ENCODE measurements at places on chromosomes 3 and 15. TPM values are rescaled to one million over a fixed set of nuclear protein-coding genes. Genes with fewer than 3 reads are reported as not detected.

SLC22A13 gene
- 0.29 TPM for total RNA-seq

DNA sequence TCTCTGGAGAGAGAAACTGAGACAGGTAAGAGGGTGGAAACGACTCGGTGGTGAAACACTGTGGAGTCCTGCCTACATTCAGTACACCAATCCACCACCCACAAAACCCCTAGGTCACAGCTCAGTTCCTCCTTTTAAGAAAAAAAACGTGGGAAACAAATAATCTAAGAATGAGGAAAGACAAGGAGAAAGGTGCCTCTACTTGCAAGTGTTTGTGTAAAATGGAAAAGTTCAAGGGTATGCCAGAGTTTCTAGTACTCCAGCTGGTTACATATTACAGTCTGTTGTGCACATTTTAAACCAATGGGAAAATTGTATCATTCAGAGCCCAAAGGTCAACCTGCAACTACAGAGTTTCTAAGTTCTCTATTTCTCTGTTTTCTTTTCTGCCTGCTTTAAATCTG is 32.2 kb downstream of the HGD start:
- DNase-seq: no peak

GRCh38 chr3:147269907-147270306 is 136.4 kb downstream of the ZIC4 start:
- DNase-seq: no peak

DNA sequence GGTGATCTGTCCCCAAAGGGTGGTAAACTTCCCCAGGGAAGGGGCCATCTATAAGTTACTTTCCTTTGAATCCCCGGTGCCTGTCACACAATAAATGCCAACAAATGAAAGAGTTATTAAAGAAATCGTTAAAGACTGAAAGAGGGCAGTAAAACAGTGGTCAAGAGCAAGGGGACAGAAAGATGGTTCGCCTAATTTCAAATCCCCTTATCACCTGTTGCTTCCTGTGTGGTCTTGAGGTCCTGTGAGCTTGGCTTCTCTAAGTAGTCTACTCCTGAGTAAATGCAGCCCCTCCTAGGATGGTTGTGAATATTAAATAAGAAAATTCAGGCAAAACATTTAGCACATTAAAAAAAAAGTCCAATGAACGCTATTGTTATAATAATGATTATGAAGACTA is 225.7 kb upstream of the ADAMTS9 start:
- DNase-seq: no peak

PTPN9 gene
- total RNA-seq: 20.3 TPM

- DNase-seq: no peak
These were observed 230.9 kb upstream of the UBE2E1 start for GRCh38 chr3:23574822-23575315.

- no peak for DNase-seq
These were observed 30.5 kb downstream of the ATP2B2 start for GRCh38 chr3:10474847-10475246.

HYKK gene
- total RNA-seq: 7.6 TPM

DNA sequence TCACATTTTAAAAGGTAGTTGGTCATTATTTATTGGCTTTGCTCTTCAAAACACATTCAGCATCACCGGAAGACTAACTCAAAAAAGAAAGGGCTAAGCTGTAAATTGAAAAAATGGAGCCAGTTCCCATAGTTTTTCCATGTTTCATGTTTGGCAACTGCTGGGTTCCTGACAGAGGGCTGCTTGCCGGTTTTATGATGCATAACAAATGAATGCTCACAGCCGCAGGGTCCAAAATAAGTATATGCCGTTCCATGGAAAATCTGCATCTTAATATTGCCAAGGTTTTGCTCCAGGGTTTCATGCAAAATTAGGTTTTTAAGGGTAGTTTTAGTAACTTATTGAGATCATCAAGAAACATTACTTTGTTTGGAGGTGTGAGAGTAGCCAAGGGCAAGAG is 15.8 kb downstream of the SLC12A1 start:
- DNase-seq: no peak

MKRN3 gene
- total RNA-seq: not detected

DNA sequence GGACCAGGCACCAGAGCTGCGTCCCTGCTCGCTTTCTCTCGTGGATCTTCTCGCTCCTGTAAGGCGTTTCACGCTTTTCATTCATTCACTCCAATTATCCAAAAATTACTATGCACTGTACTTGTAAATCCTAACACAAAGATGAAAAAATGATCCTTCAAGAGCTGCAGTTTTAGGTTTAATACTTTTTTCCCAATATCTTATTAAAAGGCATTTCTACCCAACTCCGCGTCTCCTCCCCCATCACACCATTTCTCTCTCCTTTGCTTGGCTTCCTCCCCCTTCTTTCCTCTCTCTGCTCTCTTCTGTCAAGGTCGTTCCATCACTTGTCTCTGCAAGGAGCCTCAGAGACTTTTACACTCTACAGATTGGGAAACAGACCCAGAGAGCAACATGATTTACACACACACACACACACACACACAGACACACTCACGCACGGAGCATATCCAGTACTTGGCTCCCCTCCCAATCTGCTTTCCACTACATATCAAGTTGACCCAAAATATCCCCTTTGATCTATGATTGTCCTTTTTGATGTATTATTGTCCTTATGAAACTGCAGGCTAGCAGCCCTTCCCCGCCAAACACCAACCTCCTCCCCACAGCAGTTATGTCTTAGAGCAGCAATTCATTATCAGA is 479 bp upstream of the CLDN1 start:
- DNase-seq: no peak

DNA sequence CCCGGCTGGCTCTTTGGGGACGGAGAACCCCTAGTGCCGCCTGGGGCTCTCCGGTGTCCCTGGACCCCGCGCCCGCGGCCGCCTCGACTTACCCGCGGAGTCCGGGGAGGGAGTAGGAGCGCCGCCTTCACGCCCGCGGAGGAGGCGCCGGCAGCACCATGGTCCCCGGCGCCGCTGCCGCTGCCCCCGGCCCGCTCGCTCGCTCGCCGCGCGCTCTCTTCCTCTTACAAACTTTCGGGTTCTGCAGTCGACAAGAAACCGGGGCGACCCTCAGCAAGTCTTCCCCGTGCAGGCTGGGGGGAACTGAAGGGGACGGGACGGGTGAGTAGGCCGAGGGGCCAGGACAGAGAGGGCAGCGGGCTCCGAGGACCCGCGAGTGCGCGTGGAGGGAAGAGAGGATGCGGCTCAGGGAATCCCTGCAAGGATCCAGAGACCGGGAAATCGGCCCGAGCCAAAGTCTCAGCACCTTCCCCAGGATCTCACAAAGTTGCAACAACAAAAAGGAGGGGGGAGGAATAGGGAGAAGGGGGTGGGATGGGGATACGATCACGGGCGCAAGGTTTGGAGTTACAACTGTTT is 2.0 kb downstream of the FOXP1 start:
- peak; percentile 92 for DNase-seq

ATP10A gene
- total RNA-seq: 51.9 TPM

COL8A1 gene
- total RNA-seq: 139 TPM

ANKRD63 gene
- not detected for total RNA-seq

CFAP44 gene
- total RNA-seq: 2.7 TPM

DNA sequence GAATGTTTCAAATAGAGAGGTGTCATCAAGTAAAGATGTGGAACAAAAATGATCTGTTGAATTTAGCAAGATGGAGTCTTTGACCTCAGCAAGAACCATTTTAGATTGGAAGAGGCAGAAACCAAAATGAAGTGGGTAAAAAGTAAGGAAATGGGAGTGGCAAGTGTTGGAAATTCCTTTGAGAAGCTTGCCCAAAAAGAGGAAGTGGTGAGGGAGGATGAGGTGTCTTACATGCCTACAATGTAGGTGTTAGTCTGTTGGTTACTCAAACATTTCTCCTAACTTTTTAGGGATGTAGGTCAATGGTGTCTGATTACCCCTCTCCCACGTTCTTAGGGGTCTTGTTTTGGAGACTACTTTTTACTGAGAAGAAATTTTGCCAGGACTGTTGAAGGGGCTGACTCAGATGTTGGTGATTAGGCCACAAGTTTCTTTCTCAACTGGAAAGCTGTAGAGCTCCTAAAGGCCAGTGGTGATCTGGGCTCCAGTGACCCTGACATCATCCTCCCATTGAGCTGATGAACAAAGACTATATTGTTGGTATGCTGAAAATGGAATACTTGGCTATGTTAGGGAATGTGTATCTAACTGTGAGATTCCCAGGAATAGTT is 5.1 kb downstream of the PPP2R3A start:
- no peak for DNase-seq

GRCh38 chr15:101502572-101503295 is 13.2 kb upstream of the PCSK6 start:
- peak; percentile 66 for DNase-seq

GOLGA8G gene
- total RNA-seq: 0.17 TPM
